ENCODE measurements at places on chromosomes 7 and 10.

GRCh38 chr7:139889186-139889871 is 60.3 kb downstream of the TBXAS1 start:
- no peak for DNase-seq

GRCh38 chr10:88288320-88289059 is 294.6 kb downstream of the RNLS start:
- peak; percentile 1 for DNase-seq

DNA sequence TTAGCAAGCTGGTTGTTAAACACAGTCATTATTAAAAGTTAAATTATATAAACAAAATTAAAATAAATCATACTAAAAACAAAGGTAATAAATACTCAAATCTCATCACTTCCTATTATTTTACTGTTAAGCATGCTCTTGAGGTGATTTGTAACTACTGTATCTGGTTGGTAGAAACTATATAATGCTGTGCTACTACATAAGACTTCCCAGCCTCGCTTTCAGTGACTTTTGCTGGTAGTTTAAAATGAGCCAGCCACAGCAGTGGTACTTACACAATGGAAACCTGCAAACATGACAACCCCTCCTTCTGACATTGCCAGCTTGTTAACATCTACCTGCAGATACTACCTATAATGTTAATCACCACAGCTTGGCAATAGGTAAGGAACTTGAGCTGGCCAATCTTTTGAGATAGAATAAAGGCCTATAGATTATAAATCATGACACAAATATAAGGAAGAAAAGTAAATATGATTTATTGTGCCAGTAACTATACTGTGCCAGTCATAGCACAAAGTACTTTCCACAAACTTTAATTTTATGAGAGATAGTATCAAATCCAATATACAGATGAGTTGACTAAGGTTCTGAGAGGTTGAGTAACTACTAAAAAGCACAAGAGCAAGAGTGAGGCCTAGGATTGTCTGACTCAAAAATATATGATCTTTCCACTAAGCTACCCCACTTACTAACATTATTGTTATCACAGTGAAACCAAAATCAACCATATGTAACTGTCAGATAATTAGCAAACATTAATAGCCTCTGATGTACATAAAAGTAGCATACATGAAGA is 181.1 kb upstream of the ASAH2 start:
- no peak for DNase-seq

DNA sequence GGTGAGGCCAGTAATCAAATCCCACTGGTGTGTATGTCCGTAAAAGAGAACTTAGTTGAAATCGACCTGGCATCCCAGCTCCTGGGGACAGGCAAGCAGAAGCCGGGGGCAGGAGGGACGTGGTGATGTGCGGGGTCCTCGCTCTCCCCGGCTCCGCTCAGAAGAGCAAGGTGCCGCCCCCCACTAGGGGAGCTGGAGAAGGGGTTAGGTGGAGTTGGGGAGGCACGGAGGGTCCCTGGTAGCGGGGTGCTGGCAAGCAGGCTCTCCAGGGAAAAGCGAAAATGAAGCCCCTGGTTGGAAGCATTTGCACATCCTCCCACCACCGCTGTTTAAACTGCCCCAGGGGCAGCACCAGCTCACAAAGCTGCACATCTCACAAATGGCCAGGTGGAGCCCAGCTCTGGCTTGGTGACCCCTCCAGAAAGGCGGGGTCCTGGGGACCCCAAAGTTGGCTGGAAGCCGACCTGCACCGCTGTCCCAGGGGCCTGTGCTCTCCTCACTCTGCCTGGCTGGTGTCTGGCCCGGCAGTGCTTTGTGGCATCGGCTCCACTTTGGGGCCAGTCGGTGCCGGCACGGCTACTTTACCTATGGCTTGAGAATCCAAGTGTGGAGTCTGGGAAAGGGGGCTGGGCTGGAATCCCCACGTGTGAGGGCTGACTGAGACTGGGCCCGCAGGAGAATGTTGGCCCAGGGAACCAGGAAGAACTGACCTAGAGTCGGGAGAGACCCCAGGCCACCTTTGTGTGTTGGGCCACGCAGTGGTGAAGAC is 2.9 kb upstream of the CFAP46 start:
- DNase-seq = no peak

GRCh38 chr7:158744070-158744469 is 39.5 kb upstream of the NCAPG2 start:
- DNase-seq = no peak

DNA sequence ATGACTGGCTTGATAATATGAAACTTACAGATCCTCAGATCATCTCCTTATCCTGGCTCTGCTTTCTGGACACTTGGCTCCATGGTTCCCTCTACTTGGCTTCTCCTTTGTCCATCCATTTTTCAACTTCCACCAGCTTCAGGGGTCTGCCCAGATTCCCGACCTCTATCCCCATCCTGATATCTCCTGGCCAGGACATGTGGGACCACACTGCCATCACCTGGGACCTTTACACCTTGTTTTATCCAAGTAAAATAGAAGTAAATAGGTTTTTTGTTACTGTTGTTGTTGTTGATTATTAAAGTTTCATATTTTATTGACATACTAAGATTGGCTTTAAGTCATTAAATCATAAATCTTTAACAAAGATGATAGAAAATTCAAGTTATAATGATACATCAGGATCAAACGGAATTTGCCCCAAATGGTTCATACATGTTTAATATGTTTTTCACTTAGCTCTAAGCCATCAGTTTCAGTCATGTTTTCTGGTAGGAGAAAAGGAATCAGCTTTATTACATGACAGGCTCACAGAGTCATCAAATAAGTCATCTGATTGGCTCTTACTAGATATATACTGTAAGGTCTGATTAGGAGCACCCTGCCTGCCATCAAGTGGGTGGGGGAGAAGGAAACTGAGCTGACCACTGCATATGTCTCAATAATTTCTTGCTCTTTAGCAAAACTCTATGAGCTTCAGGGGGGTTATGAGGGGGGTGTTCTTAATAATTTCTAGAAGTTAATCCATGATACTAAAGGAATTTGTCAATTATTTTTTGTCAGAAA is 111.5 kb upstream of the AHR start:
- no peak for DNase-seq

DNA sequence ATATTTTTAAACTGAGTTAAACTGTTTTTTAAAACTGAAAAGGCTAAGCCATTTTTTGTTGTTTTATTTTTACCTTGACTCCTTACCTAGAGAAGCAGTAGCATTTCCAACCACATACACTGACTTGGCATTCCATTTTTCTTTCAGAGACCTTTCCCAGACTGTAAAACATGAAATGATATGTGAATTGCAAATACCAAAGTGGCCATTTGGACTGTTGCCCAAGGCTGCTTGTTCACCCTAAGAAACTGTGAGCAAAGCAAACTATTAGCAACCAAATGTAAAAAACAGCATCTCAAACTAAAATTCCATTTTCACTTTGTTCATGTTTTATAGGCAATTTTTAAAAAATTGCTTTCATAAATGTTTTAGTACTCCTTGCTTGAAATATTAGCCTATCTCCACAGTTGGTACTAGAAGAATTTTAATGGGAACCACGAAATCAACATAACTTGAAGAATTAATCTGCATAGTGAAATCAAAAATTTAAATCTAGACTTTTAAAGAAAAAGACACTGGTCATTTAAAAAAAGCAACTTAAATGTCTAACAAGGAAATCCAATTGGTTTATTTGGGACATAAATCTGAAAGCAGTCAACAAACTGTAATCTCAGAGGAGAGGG is 10.8 kb downstream of the UROS start:
- DNase-seq = no peak

- DNase-seq = peak; percentile 15
Observed at GRCh38 chr10:27359792-27360355, 119.3 kb upstream of the ACBD5 start.

- DNase-seq = no peak
Observed at GRCh38 chr10:31526681-31527080, 207.7 kb downstream of the ZEB1 start.

DNA sequence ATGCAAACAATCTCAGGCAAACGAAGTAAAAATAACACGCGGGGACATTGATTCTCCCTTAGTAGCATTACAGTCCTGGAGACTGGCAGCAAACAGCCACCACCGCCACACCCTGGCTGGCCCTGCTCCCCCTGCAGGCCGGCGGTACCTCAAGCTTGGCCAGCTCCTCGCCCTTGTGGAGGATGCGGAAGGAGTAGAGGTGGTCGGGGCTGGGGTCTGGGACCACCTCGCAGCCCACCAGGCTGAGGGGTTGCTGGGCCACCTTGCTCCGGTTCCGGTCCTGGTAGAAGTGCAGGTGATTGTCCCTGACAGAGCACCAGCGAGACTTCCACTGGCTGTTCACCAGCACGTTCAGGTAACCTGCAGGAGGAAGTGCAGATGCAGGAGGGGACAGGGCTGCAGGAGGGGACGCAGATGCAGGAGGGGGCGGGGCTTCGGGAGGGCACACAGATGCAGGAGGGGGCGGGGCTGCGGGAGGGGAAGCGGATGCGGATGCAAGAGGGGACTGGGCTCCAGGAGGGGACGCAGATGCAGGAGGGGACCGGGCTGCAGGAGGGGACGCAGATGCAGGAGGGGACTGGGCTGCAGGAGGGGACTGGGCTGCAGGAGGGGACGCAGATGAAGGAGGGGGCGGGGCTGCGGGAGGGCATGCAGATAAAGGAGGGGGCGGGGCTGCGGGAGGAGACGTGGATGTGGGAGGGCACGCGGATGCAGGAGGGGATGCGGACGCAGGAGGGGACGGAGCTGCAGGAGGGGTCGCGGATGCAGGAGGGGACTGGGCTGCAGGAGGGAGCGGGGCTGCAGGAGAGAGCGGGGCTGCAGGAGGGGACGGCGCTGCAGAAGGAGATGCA is 65.7 kb downstream of the VWA2 start:
- peak; percentile 28 for DNase-seq

DNA sequence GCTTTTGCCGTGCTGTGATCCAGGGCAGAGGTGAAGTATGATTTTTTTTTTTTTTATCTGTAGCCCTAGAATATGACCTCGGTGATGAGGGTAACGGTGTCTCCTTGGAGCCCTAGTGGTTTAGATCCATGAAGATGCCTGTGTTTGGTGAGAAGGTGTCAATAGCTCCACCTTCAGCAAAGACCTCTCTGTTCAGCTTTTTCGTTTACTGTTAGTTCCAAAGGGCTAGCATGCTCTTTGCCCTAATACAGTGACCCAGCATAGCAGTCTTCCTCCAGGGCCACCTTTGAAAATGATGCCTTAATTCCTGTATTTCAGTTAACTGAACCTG is 746 bp upstream of the MRPS16 start:
- DNase-seq = peak; percentile 30

- no peak for DNase-seq
Observed at GRCh38 chr7:79781716-79782115, 328.2 kb upstream of the MAGI2 start.

- no peak for DNase-seq
Observed at GRCh38 chr7:99098824-99099498, 44.9 kb downstream of the SMURF1 start.

GRCh38 chr10:85786401-85786899 is 580.1 kb downstream of the GRID1 start:
- DNase-seq = peak; percentile 66

- DNase-seq = peak; percentile 80
Observed at GRCh38 chr10:100341953-100342626, 4.9 kb upstream of the SCD start.

- peak; percentile 36 for DNase-seq
Observed at GRCh38 chr10:93818086-93818485, 60.4 kb downstream of the LGI1 start.

DNA sequence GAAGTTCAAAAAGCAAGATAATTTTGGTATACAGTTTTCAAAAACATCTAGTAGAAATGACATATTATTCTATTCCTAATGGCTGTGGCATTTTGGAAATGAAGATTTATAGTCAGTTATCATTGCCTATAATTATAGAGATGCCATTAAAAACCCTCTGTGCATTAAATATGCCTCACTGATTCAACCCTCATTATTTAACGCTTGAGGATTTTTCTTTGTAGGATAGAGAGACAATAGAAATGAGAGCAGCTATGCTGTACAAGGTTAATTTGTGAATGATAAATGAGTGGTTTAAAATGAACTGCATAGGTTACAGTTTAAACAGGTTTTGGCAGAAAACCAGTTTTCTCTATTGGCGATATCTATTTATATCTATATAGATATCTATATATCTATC is 32.2 kb upstream of the SEMA3A start:
- DNase-seq = no peak

DNA sequence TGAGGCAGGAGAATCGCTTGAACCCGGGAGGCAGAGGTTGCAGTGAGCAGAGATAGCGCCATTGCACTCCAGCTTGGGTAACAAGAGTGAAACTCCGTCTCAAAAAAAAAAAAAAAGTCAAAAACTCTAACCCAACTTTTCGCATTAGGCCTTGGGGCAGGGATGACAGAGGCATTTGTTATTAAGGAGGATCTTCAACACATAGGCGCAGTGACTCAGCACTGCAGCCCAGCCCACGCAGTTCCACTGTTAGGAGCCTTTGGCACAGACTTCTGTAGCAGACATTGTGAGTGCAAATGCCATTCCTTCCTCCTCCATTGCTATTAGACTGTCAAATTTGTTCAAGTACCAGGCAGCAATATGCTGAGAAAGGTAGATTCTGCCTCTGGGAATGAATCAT is 43.1 kb upstream of the KLHL7 start:
- DNase-seq = no peak

GRCh38 chr10:66654861-66655260 is 271.0 kb upstream of the LRRTM3 start:
- no peak for DNase-seq

DNA sequence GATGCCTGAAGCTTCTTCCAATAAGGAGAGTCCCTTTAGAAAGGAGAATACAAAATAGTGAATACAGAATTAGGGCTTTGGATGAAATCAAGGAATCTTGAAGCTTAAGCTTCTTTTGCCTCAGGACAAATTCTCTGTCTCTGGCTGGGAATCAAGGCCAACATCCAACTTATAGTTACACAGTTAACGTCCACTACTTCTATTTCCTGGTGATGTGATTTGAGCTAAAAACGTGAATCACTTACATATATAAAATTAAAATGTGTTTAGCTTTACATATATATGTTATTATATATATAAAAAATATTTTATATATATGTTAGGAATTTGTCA is 11.4 kb upstream of the INPP5F start:
- no peak for DNase-seq

GRCh38 chr10:76839276-76839675 is 798.3 kb downstream of the KCNMA1 start:
- DNase-seq = no peak

GRCh38 chr10:50511492-50512213 is 112.1 kb downstream of the SGMS1 start:
- DNase-seq = no peak

- DNase-seq = no peak
Observed at GRCh38 chr10:44935201-44935965, 24.2 kb upstream of the RASSF4 start.

Data from NCI-H82 (cell line).